ENCODE measurements at places on chromosomes 11 and 22. TPM values are rescaled to one million over a fixed set of nuclear protein-coding genes. Genes with fewer than 3 reads are reported as not detected.

Gene DEUP1
- total RNA-seq = not detected

Gene OR8D2
- total RNA-seq = not detected

Gene ZNF195
- 47.3 TPM for total RNA-seq

Gene TECTA
- total RNA-seq = 0.41 TPM

DNA sequence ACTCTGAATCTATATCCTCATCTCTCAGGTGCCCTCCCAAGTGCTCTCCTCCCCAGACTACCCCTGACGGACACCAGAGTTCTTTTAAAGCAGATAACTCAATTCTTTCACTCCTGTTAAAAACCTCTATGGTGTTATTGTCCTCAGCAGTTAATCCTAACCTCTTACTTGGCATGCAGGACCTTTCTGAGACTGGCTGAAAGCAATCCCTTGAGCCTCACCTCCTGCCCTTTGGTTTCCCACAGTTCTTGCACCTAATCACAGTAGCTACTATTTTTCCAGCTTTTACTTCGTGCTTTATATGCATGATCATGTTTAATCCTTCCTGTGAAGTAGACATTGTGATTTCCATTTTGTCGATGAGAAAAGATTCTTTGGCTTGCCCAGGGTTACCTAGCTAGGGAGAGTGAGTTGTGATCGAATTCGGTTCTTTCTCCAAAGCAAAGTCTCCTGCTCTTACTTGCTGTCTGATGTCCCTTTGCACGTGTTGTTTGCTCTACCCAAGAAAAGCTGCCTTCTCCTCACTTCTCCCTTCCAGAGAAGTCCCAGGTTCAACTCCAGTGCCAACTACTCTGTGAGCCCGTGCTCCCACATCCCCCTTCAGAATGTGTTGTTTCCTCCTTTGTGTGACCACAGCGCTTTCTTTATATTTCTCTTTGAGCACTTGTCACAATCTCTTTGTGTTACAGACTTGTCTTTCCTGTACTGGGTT is 2.1 kb downstream of the UBE2L3 start:
- H3K4me1 ChIP-seq = peaks cover 29% of the 10 kb centered on the region
- H3K4me3 ChIP-seq = no peak overlapping the region
- no peak for DNase-seq

DNA sequence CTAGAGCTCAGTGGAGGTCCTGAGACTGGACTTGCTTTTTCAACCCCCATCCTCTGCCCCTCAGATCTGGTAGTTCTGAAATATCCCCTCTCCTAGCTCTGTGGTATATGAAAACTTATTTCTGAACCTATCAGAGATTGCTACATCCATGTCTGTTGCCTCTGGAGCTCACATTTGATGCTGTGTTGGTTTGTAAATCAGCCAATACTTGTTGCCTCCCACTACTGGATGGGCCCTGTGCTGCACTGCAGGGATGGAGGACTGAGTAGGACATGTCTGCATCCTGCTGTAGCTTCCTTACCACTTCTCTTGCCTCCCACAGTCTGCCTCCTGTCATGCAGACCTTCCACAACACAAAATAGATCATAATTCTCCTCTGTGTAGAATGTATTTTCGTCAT is 5.2 kb downstream of the OLFML1 start:
- DNase-seq = no peak
- H3K27me3 ChIP-seq = no peaks in the 10 kb centered on the region

GRCh38 chr11:120523196-120523595 is 11.6 kb downstream of the GRIK4 start:
- H3K4me1 ChIP-seq = peaks cover 9% of the 10 kb centered on the region
- peaks cover 4% of the 10 kb centered on the region for H3K27me3 ChIP-seq
- H3K36me3 ChIP-seq = no peaks in the 10 kb centered on the region
- H3K27ac ChIP-seq = no peak overlapping the region
- no peak for DNase-seq
- no peak overlapping the region for H3K4me3 ChIP-seq

DNA sequence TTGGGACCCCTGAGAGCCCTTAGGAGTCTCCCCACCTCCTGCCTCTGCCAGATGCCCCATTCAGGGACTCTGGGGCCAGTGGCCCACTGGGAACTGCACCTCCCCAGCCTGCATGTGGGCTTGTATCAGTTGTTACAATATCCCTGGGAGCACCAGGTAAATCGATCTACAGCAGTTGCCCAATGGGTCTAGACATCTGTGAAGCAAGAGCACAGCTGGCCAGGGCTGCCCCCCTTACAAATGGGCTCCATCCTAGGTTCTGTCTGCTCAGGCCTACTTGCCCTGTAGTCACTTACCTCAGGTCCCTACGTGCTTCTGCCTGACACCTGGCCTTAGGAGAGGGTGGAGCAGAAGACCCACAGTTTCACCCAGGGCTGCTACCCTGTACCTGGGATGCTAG is 62.7 kb downstream of the HIRA start:
- no peak for DNase-seq
- H3K27ac ChIP-seq = no peak overlapping the region
- no peaks in the 10 kb centered on the region for H3K36me3 ChIP-seq
- peaks cover 32% of the 10 kb centered on the region for H3K4me1 ChIP-seq
- H3K27me3 ChIP-seq = no peaks in the 10 kb centered on the region
- no peak overlapping the region for H3K4me3 ChIP-seq

DNA sequence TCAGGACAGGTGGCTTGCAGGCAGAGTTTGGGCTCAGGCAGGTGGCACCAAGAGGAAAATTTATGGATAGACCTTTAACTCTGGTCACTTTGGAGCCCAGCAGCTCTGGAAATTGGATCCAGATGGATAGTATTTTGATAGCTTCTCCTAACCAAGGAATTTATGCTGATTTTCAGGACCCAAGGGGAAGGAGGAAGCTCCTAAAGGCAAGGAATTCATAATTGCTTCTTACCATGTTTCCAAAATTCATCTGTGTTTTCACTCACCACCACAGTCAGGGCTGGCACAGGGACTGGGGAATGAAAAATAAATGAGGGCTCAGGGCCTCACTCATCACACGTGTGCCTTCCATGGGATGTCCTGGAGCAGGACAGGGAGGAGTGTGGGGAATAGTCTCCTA is 317.8 kb downstream of the ST3GAL4 start:
- H3K27me3 ChIP-seq = no peaks in the 10 kb centered on the region
- H3K27ac ChIP-seq = no peak overlapping the region
- DNase-seq = no peak
- no peaks in the 10 kb centered on the region for H3K4me1 ChIP-seq

- H3K27me3 ChIP-seq = peaks cover 4% of the 10 kb centered on the region
- peaks cover 28% of the 10 kb centered on the region for H3K4me1 ChIP-seq
- H3K4me3 ChIP-seq = peak overlapping the region; percentile 48
These were observed 320 bp upstream of the PHLDA2 start for GRCh38 chr11:2929531-2929949.

GRCh38 chr11:15195454-15196200 is 80.9 kb downstream of the INSC start:
- no peak for DNase-seq
- H3K27ac ChIP-seq = no peak overlapping the region
- H3K4me1 ChIP-seq = no peaks in the 10 kb centered on the region
- no peaks in the 10 kb centered on the region for H3K27me3 ChIP-seq
- no peak overlapping the region for H3K4me3 ChIP-seq

All from B cell (primary cell).